LHCN-M2 (cell line): ENCODE measurements at places on chromosomes 12 and 14.

- peak; percentile 99 for DNase-seq
Measured at GRCh38 chr14:51458563-51458955, 193.2 kb upstream of the FRMD6 start.

DNA sequence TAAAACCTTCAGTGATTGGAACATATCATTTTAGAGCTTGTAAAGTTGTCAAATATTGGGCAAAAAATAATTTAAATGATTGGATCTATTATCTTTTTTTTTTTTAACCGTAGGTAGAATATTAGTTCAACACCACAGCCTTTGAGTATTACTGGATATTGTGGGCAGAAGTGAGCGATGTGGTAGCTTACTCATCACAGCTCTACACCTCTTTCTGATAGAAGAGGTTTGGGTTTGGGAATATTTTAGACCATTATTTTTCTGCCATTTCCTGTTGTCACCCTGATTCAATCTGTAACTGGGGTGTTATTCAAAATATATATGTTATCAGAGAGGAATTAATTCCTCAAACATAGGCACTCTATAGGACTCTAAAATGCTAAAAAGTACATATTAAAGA lies 34.8 kb upstream of the SLC38A2 start:
- DNase-seq: no peak

DNA sequence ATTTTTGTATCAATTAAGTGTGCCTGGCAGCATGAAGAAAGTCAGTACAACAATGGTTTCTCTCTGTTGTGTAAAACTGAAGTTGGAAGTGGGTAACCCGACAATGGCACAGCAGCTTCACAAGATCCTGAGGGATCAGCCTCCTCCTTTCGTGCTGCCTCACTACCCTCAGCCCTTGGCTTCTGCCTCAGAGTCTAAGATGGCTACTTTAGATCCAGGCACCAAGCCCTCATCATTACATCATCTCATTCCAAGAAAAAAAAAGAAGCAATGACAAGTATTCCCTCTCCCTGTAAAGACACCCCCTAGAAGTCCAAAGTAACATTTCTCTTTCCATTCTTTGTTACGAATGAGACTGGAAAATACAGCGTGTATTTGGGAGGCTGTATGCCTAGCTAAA lies 92.6 kb downstream of the DNAI7 start:
- DNase-seq: no peak

GRCh38 chr12:87678453-87678852 lies 350.7 kb downstream of the C12orf50 start:
- peak; percentile 53 for DNase-seq

- DNase-seq: no peak
Measured at GRCh38 chr14:81301371-81301770, 80.6 kb upstream of the GTF2A1 start.

DNA sequence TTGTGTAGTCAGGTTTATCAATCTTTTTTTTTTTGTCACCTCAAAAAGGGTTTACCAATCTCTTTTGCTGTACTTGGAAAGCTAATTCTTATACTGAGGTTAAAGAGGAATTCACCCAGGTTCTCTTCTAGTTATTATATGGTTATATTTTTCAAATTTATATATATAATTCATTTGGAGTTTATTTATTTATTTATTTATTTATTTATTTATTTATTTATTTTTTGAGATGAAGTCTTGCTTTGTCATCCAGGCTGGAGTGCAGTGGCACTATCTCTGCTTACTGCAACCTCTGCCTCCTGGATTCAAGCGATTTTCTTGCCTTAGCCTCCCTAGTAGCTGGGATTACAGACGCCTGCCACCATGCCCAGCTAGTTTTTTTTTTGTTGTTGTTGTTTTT lies 73.8 kb downstream of the GPR135 start:
- DNase-seq: no peak

DNA sequence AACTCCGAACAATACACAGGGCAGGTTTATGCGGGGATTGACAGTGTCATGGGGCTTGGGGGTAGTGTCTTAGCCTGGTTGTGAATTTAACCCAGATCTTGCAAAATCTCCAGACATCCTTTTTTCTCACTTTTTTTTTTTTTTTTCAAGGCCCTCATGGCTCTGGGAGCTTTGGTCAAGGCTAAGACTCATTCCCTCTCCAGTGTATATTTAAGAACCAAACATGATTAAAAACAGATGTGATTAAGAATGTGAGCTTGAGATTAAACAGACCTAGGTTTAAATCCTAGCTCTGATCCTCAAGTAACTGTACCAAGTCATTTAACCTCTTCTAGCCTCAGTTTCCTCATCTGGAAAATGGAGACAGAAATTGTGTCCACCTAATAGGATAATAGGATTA lies 151.7 kb upstream of the FUT8 start:
- DNase-seq: no peak

DNA sequence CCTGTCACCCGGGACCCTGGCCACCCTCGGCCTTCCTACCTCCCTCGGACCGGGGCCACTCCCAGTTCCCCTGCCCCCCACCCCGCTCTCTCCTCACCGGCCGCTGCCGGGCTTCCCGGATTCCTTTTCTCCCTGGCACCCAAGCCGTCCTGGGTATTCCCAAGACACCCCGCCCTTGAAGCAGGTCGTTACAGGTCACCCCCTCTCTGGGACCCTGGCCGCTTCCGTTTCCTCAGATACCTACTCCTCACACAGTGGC lies 493 bp downstream of the NUMB start:
- no peak for DNase-seq

DNA sequence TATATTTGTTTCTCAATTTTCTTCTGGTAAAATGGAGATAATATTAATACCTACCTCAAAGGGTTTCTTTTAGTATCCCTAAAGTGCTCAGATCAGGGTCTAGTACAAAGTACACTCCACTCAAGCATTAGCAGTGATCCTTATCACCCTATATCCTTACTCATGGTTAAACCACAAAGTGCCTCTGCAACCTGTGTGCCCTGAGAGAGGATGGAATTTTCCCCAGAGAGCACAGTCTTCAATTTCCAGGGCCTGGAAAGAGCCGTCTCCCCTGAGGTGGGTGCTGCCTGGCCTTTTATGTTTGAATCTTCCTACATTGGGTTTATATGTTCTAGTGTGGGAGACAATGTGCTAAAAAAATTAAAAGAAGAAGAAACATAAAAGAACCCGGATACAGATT lies 183.1 kb upstream of the FBXO33 start:
- no peak for DNase-seq

DNA sequence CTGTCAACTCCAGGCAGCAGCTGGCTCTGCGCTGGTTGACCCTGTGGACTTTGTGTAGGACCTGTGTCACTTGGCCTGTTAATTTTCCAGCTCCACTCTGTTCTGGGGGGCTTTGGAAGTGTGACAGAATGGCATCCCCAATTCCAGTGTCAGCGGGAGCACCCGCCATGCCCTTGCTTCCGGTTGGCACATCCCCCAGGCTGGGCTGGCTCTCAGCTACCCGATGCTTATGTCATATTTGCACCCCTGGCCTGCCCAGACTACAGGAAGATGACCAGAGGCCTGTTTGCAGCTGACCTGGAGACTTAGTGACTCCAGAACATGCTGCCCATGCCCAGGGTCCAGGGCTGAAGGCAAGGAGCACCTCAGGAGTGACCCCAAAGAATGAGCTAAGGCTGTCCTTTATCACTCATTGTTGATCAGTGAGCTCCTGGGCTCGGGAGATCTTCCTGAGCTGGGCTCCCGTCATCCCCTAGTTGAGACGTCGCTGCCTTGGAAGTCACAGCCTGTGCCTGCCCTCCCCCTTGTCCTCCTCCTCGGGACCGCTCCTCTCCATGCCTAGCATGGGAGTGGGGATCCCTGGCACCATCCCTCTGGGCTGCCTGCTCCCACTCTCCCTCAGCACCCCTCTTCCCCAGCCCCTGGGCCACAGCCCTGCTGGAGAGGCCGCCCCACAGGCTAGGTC lies 163.4 kb upstream of the RTL1 start:
- no peak for DNase-seq

DNA sequence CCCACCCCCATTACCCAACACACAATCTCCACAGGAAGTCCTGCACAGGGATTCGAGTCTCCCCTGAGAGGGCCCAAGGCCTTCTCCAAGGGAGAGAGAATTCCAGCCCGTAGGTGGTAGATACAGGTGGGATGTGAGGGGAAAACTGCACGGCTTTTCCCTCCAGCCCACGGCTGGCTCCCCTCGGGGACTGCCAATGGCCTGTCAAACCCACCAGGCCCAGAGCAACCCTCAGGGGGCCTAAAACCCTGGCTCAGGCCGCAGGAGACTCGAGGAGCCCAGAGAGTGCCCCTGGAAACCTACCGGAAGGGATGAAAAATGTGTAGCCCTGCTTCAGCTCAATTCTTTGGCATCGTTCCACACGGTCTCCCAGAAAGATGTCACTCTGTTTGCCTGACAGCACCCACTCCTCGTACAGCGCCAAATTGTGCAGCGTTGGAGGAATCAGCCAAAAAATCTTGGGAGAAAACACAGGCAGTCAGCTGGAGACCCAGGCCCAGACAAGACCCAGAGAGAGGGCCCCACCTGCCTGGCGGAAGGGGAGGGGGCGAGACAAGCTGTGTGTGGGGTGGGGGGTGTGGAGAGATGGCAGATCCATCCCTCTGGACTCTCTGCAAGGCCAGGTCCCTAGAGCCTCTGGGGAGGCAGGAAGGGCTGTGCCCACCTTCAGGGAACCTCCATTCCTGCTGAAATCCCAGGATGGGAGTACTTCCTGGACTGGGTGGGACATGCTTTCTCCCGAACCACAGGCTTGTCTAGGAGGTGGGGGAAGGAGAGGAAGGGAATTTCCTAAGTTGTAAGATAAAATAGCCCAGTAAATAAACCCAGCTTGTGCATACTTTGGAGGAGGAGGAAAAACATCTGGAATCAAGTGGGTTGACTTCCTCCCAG lies 48.1 kb downstream of the KDM2B start:
- DNase-seq: no peak

DNA sequence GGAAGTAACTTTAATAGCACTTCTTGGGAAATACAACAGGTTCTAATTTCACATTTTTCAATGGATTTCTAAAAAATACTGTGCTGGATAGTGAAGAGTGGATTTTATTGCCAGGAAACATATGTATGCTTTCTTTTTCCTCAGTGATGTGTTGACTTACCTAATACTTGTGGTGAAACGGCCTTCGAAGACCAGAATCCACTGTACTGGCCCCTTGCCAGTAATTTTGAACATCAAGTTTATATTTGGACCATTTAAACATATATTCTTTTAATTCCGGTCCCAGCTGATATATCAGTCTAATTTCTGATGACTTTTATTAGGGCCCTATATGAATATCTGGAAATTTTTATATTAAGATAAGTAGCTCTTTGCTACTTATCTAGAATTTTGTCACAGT lies 1.8 kb downstream of the MSRB3 start:
- DNase-seq: no peak

GRCh38 chr12:54934419-54934818 lies 50.1 kb downstream of the TESPA1 start:
- no peak for DNase-seq

- no peak for DNase-seq
Measured at GRCh38 chr14:55440385-55440784, at the start of gene TBPL2. TSS of gene TBPL2 (minus strand) at chr14:55440616. CDS start at chr14:55440449, 167 bp downstream.

DNA sequence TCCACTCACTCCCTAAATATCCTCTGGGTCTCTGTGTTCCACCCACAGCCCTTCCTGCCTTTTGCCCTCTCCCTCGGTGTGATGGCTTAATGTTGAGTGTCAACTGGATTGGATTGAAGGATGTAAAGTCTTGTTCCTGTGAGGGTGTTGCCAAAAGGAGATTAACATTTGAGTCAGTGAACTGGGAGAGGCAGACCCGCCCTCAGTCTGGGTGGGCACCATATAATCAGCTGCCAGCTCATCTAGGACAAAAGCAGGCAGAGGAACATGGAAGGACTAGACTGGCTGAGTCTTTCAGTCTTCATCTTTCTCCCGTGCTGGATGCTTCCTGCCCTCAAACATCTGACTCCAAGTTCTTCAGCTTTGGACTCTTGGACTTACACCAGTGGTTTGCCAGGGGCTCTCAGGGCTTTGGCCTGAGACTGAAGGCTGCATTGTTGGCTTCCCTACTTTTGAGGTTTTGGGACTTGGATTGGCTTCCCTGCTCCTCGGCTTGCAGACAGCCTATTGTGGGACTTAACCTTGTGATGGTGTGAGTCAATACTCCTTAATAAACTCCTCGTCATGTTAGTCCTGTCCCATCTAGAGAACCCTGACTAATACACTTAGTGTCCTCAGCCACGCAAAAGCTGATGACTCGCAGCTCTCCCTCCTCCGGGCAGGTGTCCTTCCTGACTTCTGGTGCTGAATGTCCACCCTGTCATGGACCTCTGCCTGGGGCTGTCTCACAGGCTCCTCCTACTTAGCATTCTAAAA lies 5.9 kb downstream of the DGLUCY start:
- peak; percentile 84 for DNase-seq

- DNase-seq: no peak
Measured at GRCh38 chr12:2627835-2628191, 167.0 kb upstream of the FKBP4 start.
